CD4-positive, alpha-beta T cell treated with Interleukin-1 beta for 1 hour (primary cell): ENCODE measurements at places on chromosomes 4 and X.

DNA sequence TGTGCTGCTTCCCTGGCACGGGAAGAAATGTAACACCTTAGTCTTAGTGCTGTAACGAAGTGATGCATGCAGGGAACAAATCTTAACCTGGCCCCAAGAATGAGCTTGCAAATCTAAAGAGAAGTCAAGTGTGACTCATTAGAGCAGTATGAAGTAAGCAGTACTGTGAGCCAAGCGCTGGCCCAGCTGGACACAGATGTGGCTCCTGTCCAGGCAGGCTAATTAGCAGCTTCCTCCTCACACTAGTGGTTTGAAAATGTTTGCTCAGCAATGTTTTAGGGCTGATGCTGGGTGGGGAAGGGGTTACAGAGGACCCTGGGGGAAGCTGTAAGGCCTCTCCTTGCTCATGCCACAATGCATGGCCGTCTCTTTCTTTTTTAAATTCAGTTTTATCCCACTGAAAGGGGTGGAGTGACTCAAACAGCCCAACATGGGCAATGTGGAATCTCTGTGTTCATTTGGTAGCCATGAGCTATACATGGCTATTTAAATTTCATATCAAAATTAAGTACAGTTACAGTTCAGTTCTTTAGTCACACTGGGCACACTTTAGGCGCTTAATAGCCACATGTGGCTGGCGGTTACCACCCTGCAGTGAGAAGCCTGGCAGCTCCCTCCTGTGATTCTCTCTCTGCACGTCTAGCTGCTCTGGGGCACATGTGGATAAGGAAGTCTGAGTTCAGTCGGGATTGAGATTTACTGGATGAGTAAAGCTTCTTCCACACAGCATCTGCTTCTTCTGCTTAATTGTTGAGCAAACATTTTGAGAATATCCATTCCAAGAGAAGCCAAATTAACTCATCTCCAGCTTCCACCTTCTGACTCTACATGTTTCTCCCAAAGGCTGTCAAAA is 48.8 kb downstream of the MAP7D2 start:
- DNase-seq: no peak

DNA sequence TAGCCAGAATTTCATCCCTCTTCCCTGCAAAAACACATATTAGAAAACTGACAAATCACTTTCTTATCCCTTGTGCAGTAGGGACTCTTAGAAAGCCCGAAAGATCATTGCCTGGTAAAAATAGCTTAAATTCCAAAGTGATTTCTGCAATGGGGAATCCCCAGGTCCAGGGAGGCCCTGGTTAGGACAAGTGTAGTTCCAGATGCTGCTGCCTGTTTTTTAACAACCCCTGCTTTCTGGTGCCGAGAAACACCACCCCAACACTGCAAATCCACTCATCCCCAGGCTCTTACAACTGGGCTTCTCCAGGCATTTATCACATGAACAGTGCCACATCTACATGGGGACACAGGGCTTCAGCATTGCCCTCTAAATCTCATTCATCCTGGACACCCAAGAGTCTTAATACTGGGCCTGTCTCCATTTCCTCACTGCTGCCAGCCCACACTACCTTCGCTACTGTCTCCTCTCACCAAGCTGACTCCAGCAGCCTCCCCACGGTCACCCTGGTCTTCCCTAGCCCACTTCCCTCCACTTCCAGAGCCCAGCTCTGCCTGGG is 112.2 kb upstream of the PSAPL1 start:
- no peak for DNase-seq

- no peak for DNase-seq
Observed at GRCh38 chr4:10336471-10336870, 120.8 kb downstream of the ZNF518B start.

DNA sequence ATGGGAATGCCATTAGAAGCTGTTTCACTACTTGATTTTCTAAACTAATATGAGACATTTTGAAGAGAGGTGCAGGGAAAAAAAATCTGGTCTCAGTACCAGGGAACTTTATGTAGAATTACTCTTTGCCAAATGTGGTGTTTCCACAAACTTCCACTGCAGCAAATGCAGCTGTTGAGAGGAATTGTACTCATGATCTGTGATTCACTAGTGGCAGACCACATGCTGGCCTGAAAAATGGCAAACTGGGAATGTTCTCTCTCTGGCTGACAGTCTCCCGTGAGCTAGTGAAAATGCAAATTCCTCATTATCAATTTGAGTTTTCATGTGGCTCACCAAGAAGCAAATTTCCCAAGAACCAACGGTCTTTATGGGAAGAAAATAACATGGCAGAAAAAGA is 37.8 kb upstream of the GPR101 start:
- DNase-seq: no peak

GRCh38 chr4:91838181-91838861 is 465.4 kb upstream of the GRID2 start:
- no peak for DNase-seq

DNA sequence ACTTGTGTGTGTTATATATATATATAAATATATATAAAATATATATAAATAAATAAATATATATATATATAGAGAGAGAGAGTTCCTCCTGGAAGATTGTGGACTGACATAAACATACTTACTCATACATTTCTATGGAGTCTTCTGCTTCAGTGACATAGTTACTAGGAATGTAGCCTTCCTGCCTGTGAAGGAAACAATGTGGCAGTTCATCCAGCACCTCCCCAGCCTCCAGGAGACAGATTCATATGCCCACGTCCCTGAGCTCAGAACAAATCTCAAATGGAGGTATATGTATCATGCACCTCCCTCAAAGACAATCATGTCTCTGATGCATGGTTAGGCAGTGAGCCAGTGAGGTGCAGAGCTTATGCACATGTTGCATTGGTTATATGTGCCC is 11.4 kb upstream of the TIMM8A start:
- no peak for DNase-seq

DNA sequence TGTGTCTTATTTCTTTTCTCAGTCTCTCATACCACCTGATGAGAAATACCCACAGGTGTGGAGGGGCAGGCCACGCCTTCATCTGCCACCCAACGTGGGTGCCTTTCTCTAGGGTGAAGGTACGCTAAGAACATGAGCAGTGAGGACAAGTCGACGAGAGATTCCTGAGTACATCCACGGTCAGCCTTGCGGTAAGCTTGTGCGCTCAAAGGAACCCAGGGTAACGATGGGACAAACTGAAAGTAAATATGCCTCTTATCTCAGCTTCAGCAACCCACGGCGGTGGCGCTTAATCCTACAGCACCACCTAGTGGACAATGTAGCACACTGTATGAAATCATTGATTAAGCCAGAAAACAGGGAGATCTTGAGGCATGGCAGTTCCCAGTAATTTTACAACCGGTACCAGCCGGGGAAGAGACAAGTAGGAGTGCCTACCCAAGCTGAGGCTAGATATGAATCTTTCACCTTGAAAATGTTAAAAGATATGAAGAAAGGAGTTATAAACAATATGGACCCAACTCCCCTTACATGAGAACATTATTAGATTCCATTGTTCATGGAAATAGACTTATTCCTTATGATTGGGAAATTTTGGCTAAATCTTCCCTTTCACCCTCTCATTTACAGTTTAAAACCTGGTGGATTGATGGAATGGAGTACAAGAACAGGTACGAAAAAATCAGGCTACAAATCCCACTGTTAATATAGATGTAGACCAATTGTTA is 63.0 kb downstream of the ZNF732 start:
- DNase-seq: peak; percentile 74

- DNase-seq: no peak
Observed at GRCh38 chr4:19562456-19562855, 689.2 kb upstream of the SLIT2 start.

DNA sequence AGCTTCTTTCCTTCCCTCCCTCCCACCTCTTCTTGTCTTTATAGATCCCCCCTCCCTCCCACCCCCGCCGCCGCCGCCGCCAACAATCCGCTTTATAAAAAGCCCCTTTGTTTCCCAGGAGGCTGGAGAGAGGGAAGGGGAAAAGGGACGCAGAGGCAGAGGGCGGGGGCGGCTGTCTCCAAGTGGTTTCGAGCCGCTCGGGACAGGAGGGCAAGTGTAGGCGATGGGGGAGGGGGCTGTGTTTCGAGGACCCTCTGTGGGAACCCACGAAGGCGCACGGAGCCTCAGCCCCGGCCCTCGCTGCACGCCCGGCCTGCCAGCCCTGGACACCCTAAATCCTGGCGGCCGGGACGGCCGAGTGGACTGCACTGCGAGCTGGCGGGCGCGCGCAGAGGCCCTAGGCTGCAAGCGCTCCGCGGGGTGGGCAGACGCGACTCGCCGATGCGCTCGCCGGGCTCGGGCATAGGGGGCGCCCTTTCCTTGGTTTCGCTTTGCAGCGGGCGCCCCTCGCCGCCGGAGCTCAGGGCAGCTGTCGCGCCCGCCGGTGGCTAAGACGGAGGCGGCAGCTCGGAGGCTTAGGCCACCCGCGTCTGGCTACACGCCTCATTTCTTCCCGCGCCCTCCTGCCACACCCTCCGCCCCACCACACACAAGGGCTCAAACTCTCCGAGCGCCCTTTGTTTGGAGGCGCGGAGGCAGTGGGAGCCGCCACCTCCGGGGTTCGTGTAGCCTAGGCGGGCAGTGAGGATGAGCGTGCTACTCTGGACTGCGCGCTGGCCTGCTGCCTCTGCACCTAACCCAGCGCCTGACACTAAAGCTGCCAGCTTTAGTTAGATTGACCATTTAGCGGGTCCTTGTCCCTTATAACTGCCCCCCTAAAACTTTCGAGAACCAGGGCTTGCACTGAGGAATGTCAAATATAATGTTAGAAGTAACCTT is 2.2 kb downstream of the MAMLD1 start:
- DNase-seq: peak; percentile 67

GRCh38 chr4:102754044-102754443 is 6.7 kb downstream of the MANBA start:
- DNase-seq: no peak

DNA sequence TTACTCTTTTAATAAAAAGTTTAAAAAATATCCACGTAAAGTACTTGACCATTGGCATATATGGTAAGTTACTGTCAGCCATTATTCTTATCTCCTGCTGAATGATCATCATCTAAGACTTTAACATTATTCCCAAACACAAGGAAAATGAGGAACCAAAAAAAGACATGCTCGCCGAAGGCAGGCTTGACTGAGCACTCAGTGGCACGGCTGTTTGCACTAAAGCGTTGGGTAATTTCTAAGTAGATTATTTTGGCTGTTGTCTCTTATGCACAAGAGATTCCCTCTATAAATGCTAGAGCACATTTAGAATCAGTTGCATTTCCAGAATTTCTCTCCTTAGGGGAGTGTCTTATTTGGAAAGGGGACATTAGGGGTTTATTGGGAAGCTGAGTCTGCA is 82.8 kb downstream of the CHRNA9 start:
- DNase-seq: no peak

DNA sequence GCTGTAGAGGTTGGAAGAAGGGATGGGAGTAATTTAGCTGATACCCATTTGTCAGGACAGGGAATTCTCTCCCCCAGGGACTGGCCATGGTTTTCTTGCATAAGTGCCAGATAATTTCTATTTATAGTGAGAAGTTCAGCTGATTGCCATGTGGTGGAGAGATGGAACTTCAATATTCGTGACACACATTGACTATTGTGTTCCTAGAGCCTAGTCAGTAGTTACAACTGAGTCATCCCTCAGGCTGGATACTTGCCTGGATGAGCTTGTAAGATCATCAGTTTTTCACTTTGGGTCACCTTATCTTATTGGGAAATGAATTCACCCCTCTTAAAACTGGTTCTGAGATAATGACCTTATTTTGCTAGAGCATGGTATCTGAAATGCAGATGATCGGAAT is 32.2 kb downstream of the CFAP299 start:
- no peak for DNase-seq

DNA sequence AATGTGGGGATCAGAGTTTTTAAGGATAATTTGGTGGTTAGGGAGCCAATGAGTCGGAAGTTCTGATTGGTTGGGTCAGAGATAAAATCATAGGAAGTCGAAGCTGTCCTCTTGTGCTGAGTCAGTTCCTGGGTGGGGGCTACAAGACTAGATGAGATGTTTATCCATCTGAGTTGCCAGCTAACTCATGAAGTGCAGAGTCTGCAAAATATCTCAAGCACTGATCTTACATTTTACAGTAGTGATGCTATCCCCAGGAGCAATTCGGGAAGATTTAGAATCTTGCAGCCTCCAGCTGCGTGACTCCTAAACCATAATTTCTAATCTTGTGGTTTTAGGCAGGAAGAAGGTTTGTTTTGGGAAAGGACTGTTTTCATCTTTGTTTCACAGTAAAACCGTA is 565.8 kb upstream of the SPANXN1 start:
- DNase-seq: no peak

DNA sequence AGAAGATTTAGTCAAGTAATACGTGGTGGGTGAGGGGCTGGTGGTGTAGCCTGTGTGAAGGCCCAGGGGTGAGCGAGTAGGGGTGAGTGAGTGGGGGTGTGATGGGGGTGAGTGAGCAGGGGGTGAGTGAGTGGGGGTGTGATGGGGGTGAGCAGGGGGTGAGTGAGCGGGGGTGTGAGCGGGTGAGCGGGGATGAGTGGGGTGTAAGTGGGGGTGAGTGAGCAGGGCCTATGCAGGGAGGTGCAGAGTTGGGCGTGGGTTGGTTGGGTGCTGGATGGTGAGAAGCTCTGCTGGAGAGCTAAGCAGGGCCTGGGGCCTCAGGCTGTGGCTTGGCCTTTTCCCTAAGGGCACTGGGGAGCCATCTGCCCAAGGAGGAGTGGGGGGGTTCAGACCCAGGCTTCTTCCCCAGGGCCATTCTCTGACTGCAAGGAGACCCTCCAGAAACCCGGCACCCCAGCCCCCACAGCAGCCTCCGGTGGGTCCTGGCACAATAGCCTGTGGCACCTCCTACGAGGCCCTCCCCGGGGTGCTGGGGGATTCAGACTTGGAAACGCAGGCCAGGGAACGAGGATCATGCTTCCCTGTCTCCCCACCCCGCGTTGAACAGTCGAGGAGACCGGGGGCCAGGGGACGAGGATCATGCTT is 30.4 kb downstream of the SH3TC1 start:
- no peak for DNase-seq

- DNase-seq: no peak
Observed at GRCh38 chrX:10399043-10399741, 221.2 kb downstream of the MID1 start.

DNA sequence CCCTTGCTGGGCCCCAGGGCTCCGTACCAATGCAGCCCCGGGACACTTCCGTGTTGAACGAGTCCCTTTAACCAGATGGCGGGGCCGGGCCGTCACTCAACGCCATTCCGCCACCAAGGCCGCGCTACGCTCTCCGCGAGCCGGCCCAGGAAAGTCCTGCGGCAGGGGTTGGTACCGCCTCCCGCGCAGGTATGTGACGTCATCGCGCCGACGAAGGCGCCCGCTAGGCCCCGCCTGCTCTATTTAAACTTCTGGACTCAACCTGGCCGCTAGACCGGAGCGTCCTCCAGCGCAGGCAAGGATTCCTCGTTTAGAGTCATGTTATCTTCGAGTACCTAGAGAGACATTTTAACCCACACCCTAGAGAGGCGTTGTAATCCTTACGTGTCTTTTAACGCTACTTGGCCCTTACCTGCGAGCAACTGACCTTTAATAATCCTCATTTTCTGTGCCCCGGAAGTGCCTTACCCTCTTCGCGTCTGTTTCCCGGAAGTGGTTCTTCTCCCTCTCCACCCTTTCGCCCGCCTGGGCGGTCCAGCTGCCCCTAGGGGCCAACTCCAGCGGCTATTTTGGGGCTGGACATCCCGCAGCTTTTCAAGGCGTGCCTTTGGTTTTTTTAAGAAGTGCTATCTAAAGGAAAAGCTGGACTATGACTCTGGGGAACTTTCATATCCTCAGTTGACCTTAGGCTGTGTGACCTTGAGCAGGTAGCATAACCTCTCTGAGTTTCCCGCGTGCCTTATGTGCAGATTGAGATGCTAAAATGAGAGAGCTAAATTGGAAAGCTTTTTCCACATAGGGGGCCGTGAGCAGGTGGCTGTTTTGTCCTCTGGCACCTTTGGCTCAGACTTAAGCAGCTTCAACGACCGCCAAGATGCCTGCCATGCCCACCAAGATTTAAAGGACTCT is at the start of gene PNPLA4:
TSS of gene PNPLA4 (minus strand) at position 155 of the 909 bp plus-strand sequence. CDS start 1,294 bp downstream, outside the sequence.
- DNase-seq: peak; percentile 94

GRCh38 chr4:176492646-176493302 is 173.0 kb downstream of the SPCS3 start:
- DNase-seq: no peak
